ENCODE measurements at places on chromosomes 2 and 18.

DNA sequence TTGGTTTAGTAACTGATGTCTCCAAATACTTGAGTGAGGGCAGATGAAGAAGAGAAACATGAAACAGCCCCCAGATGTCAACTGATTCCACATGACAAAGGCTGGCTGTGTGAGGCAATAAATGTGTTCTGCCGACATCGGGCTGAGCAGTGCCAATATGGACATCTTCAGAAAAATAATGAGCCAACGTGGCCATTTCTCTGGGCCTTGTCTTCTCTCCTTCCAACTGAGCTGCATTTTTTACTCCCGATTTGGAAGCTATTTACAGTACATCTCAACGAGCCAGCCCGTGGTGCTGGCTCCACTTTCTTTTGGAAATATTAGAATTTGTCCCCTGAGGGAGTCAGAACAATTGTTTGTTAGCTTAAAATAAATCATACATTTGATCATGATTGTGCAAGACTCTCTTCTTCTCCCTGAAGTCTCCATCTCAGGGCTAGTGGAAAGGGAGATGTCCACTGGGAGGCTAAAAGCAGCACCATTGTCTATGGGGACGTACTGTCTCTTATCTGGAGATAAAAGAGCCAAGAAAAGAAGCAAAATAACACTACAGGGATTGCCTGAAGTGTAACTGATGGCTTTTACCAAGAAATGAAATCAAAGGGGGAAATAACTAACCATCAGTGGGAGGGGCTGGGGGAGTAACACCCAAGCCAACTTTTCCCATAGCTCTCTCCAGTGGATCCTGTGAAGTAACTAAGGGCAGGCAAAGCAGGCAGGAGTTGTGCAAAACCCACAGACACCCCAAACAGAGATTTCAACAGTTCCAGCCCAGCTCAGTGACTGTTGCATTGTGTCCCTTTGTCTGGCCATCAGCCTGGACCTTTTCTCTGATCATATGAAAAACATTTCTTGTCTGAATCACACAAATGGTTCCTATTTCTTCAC, 114.8 kb downstream of the RDH14 start:
- no peak for DNase-seq

- peak; percentile 27 for DNase-seq
These were observed 775 bp downstream of the RNF125 start for GRCh38 chr18:32019251-32019948.

DNA sequence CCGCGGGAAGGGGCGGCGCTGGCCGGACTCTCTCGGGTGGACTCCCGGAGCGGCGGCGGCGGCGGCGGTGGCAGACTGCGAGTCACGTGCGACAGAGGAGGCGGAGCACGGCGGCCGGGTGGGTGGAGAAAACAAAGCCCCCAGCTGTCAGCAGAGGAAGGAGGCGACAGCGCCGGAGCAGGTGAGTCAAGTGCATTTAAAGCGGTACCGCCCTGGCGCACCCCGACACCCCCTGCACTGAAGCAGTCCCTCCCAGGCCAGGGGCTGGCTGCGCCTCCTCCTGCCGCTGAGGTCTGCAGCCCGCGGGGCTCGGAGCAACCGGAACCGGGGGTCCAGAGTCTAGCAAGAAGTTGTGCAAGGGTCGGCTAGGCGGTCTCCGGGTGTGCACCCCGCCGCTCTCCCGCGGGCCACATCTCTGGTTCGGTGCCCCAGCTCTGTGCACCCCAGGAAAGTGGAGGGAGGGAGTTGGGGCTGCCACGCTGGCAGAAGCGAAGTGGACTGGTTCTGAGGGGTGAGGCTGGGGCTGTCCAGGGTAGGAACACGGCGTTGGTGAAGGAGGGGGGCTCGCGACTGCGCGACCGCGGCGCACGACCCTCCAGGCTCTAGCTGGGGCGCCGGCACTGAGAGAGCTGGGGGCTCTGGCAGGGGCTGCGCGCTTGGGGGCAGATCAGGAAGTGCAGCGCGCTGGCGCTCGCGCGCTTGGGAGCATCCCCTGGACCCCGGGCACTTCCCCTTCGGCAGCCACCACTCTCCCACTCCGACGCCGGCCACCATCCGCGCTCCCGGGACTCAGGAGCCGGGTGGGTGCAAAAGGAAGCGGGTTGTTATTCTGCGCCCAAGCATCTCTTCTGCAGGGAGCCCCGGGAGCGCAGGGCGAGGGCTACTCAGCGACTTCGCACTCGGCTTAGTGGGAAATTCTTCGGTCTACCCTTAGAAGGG, 64.0 kb upstream of the MAPRE2 start:
- DNase-seq = peak; percentile 49

DNA sequence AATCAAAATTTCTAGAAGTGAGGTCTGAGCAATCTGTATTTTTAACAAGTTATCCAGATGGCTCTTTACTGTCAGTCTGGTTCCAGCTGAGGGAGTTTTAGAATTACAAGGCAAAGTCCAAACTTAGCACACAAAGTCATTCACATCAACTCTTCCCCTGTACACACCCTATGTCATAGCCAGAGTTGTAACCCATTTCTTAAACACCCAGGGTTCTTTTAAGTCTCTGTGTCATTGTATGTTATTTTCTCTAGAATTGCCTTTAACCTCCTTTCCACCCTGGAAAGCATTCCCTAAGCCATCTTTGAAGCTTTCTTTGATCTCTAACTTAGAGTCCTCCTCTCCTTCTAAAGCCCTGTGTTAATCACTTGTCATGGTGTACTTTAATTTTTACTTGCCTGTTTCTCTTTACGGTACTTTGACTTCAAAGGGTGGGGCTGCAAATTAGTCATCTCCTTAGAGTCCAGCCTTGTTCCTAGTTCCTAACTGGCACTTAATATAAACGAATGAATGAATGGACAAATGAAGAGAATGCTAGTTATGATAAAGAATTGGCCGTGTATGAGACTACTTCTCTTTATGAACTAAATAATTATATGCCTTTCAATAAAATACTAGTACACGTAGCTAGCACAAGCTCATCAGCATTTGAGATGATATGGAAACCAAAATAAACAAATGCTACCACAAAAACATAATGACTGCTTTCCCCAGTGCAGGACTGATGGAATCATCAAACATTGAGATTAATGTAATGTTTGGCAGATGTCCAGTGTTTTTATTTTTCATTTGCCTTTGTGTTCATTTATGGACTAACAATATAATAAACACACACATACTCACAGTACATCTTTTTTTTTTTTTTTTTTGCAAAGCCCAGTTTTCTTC, 11.9 kb upstream of the ACTR3 start:
- no peak for DNase-seq

GRCh38 chr2:23423062-23423872, 38.3 kb downstream of the KLHL29 start:
- no peak for DNase-seq

DNA sequence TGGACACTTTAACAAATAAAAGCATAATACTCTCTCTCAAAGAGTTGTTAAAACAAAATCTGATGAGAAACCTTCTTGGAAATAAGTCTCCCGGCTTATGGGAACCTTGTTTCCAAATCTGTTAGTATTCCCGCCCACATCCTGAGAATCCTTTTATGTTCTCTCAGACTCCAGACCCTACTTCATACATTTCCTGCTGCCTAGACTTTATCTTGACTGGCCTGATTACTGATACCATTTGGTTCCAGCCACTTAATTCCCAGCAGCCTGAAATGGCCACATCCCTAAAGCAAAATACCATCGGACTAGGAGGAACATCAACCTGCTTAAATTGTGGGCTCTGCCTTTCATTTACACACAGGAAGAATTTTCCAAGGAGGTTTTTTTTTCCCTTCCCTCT, 79.1 kb upstream of the CYP1B1 start:
- no peak for DNase-seq

DNA sequence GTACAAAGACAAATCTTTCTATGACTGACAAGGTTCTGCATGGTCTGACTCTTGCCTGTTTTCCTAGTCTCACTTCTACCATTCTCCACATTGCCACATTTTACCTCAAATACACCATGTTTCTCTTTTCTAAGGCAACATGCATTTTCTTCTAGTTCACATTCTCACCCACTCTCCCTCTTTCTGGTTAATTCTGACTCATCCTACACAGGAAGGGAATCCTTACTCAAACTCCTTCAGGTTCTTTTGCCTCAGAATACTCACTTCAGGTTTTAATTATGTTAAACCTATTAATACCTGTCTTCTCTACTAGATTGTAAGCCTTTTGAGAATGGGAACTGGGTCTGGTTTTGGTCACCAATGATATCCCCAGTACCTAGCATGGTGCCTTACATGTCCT, 47.2 kb downstream of the MAP2 start:
- DNase-seq = no peak

DNA sequence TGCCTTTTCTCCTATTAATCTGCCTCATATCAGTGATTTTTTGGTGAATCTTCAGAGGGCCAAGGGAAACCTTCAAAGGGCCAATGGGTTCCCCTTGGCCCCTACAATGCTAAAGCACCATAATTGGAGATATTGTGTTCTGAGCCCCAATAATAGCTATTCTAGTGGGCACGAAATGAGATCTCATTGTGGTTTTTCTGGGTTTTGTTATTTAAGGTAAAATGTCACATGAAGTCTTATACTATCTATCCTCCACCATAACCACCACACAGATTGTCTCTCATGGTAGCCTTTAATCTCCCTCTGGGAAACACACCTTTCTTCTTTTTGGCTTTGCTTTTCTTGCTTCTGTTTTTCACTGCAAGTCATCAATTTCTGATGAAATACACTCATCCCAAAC, 152.8 kb downstream of the B3GNT2 start:
- no peak for DNase-seq

DNA sequence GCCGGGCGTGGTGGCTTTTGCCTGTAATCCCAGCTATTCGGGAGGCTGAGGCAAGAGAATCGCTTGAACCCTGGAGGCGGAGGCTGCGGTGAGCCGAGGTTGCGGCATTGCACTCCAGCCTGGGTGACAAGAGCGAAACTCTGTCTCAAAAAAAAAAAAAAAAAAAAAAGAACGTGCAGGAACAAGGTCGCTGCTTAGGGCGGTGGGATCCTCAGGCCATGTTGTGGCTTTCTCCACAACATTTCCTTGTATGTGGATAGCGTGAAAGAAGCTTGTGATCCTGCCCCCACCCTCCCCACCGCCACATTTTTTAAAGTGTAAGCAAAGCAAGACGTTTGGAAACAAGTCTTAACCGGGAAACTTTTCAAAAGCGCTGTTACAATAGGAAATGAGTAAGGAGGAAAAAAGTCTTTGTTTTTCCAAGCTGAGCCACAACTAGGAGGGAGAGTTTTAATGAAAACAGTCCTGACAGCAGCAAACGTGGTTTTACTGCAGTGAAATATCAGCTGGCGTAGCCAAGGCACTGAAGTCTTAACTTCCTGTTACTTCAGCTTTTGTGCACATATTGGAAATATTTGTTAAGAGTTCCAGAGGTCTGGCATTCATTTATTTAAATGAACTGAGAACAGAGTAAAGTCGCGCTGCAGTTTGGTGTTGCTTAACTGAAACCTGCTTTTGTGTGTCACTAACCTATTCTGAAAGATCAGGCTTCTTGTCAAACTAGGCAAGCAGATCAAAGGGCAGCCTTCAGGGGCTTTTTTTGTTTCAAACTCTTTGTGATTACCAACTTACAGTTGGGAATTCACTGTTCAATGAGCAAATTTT, 3.8 kb downstream of the TGIF1 start:
- DNase-seq = no peak

- DNase-seq = no peak
These were observed 324.0 kb upstream of the UBE2E3 start for GRCh38 chr2:180656455-180656847.

GRCh38 chr2:120400551-120400950, 54.6 kb downstream of the INHBB start:
- no peak for DNase-seq

DNA sequence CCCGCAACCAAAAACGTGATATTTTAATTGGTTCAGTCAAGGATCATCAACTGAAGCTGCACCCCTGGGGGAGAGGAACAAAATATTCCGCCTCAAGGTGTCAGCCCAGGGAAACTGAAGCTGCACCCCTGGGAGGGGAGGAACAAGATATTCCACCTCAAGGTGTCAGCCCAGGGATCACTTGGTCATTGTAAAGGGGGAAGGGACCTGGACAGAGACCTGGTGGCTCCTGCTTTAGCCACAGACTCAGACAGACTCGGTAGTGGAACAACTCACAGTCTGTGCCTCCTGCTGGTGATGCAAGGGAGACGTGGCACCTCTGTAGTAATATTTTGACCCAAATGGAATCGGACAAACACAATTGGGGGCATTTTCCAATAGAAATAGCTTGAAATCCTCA, 75.1 kb downstream of the GBX2 start:
- no peak for DNase-seq

DNA sequence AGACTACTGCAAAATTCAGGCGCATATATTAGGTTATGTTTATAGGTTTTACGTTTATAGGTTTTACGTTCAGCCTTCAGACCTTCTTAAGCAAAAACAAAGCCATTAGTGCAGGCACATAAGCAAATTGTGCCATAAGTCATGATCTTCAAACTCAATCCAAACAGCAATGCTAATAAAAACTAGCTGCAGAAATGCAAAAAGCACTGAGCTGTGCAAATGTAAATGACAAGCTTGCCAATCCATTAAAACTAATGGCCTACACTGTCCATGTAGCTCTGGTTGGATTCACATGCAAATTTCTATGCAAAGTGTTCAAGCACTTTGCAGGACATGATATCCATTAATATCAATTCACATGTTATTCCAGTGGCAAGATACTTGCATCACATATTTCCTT, 50.9 kb downstream of the LRPPRC start:
- no peak for DNase-seq

GRCh38 chr2:118046634-118047210, 32.9 kb upstream of the CCDC93 start:
- DNase-seq = no peak

GRCh38 chr2:107334306-107334705, 448.3 kb upstream of the ST6GAL2 start:
- DNase-seq = no peak

DNA sequence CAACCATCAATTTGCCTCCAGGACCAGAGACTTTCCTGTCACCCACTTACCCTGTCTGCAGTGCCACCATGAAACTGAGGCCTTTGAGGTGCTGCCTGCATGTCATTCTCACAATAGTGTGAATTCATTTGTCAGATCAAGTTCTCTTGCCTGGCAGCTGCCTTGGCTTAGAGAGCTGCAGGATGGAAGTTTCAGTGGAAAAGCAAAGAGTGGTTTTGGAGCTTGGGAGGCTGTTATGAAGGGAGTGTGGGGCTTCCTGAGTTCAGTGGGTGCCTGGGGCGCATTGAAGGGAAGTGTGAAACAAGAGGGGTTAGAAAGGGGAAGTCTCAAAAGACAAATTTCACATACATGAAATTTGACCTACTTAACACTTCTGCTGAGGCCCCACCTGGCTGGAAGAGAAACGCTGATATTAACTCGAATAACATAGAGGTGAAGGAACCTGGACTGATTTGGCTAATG, 7.9 kb upstream of the LBH start:
- no peak for DNase-seq

DNA sequence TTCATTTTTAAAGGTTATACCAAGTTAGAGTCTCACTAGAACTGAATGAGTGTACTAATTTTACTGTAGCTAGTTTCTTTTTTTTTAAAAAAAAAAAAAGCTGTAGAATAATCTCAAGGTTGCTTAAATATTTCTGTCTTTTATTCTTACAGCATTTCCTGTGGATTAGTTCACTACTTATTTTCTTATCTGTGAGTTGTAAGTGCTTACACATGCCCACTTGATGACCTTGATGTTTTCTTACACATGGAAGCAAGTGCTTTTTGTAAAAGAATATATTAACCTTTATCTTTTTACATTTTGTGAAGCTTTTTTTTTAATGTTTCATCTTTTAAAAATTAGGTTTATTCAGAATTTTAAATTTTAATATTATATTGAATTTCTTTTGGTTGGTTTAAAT, 57.8 kb downstream of the MSH2 start:
- no peak for DNase-seq

All from stimulated activated effector memory CD8-positive, alpha-beta T cell treated with anti-CD3 and anti-CD28 coated beads, Interleukin-12 subunit alpha, Interleukin-12 subunit beta, amount 100 ng/mL, for 72 hours (primary cell).